ENCODE measurements at places on chromosomes 6 and 20. TPM values are rescaled to one million over a fixed set of nuclear protein-coding genes. Genes with fewer than 3 reads are reported as not detected.

GHRH gene
- total RNA-seq, result not detected

NKX2-4 gene
- total RNA-seq, result not detected

ACSS2 gene
- total RNA-seq, result 39.0 TPM

SIRPB2 gene
- 1.2 TPM for total RNA-seq

FOXA2 gene
- not detected for total RNA-seq

IL17A gene
- not detected for total RNA-seq

LY6G6F gene
- not detected for total RNA-seq

IP6K3 gene
- 3.7 TPM for total RNA-seq

ZNF831 gene
- total RNA-seq, result 0.16 TPM

CST8 gene
- total RNA-seq, result not detected

TNXB gene
- 129 TPM for total RNA-seq

PI16 gene
- 154 TPM for total RNA-seq

PHF10 gene
- 107 TPM for total RNA-seq

C6orf58 gene
- not detected for total RNA-seq

PHACTR3 gene
- total RNA-seq, result 8.1 TPM

COL19A1 gene
- total RNA-seq, result 2.3 TPM

PTPRT gene
- total RNA-seq, result 12.1 TPM

WFDC5 gene
- not detected for total RNA-seq

CLIC5 gene
- 19.5 TPM for total RNA-seq

COL11A2 gene
- total RNA-seq, result 39.0 TPM

SPTLC3 gene
- 14.1 TPM for total RNA-seq

PSORS1C2 gene
- not detected for total RNA-seq

AARS2 gene
- total RNA-seq, result 21.2 TPM

SNAI1 gene
- 0.22 TPM for total RNA-seq

SLC22A3 gene
- total RNA-seq, result 6.1 TPM

YWHAB gene
- total RNA-seq, result 128 TPM

POLR1C gene
- 34.3 TPM for total RNA-seq

MUC21 gene
- 0.11 TPM for total RNA-seq

CGAS gene
- 3.7 TPM for total RNA-seq

SLC17A4 gene
- total RNA-seq, result not detected

SPATA25 gene
- 7.6 TPM for total RNA-seq

NHSL1 gene
- total RNA-seq, result 46.6 TPM

ZC2HC1B gene
- not detected for total RNA-seq

KCNK5 gene
- 2.4 TPM for total RNA-seq

SCAF8 gene
- 103 TPM for total RNA-seq

CST5 gene
- total RNA-seq, result not detected

ATRN gene
- 63.9 TPM for total RNA-seq

PDE7B gene
- total RNA-seq, result 15.7 TPM

HAO1 gene
- not detected for total RNA-seq

TRIM15 gene
- total RNA-seq, result not detected

MEP1A gene
- not detected for total RNA-seq

RAB23 gene
- 25.1 TPM for total RNA-seq

CRYBG1 gene
- total RNA-seq, result 5.7 TPM

TGM3 gene
- 0.66 TPM for total RNA-seq

Data from camera-type eye (tissue), 1 donor.